ENCODE measurements at places on chromosomes 4 and X. TPM values are rescaled to one million over a fixed set of nuclear protein-coding genes. Genes with fewer than 3 reads are reported as not detected.

ATP1B4 gene
- not detected for total RNA-seq

GRCh38 chr4:10157478-10158332 lies 41.1 kb upstream of the WDR1 start:
- no peak for DNase-seq

- no peak for DNase-seq
Observed at GRCh38 chr4:7918981-7919380, 20.7 kb downstream of the AFAP1 start.

DNA sequence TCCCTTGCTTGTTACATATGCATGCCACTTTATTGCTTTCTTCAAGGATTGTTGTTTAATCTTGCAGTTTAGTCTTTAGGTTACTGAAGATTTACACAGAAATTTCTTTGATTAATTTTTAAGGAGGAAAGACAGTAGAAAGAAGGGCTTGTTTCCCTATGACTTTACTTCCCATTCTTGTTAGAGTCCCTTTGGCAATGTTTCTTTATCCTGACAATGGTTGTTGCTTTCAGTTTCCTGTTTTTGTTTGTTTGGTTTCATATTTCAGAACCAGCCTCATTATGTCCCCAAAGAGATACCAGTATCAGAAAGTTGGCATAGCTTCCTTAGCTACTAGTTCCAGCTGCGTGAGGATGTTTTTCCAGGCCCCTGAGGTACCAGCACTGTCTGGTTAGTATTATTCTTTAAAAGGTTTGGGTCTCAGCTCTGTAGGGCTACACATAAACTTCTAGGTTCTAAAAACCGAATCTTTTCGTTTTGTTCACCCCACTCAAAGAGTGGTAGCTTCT lies 61.3 kb upstream of the UNC5C start:
- DNase-seq = no peak

F9 gene
- not detected for total RNA-seq

TENM3 gene
- total RNA-seq = 1.4 TPM

DNA sequence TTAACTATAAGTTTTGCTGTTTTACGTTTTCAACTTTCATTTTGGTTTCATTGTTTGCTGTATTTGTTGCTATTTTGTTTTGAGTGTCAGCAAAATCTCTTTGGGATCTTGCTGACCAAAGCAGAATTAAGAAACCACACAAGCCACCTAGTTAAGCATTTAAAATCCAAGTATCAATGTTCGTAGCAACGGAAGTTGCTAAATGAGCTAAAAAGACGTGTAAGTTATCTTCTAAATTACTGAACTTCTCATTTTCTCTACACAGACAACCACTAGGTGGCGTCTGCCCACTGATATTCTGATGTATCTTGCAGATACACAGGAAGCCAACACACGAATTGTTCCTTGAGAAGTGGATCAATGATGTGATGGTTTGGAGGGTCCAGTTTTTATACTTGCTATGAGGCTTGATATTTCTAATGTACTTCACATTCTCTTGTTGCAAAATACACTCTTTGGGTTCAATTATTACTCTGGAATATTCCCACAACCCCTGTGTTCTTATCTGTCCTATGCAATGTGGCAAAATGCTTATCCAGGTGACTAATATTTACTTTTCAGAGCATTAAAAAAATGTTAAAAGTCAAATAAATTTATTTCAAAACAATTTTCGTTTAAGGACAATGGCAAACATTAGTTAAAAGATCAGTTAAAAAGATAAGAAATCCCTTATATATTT lies 250.5 kb downstream of the TECRL start:
- peak; percentile 24 for DNase-seq

TSC22D3 gene
- 313 TPM for total RNA-seq

DNA sequence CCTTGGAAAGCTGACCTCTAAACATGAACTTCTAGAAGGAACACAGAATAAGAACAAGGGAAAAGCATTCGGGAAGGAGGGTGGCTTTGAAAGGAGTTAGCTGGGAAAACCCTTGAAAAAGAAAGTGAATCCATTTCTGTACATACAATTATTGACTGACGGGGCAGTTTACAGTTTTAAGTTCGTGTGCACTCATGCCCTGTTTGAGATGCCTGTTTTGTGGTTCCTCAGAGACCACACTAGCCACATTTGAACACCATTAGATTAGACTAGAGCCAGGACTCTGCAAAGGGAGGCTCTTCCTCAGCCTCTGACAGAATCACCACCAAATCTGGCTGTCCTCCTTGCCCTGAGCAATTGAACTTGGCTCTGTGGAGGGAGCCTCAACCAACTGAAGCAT lies 158.3 kb downstream of the PALLD start:
- no peak for DNase-seq

GRCh38 chrX:101219116-101219863 lies at the start of gene DRP2:
Gene DRP2, plus strand, starts transcription at chrX:101219786. Its CDS starts 11,862 bp downstream, at chrX:101231648.
- no peak for DNase-seq

DNA sequence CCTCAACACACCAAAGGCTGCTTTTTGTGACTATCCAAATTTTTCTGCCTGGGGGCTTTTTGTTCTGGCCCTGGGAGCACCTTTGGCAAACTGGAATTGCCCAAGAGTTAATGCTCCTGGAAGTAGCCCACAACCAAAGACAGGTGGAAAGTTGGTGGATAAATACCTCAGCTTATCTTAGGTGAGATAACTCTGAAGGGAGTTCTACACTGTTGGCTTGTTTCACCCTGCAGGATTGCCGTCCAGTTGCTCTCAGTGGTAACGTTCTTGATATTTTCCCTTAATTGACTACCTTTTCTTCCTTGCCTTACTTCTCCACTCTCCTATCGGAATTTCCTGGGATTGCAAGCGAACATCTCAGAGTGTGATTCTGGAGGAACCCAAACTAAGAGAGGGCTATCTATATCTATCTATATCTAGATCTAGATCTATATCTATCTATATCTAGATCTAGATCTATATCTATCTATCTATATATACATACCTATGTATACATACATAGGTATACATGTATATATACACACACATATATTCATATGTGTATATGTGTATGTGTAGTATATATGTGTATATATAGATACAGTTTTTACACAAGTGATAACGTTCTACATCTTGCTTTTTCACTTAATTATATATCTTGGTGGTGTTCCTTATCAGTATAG lies 82.6 kb upstream of the DHX15 start:
- DNase-seq = no peak

DHX15 gene
- 138 TPM for total RNA-seq

DNA sequence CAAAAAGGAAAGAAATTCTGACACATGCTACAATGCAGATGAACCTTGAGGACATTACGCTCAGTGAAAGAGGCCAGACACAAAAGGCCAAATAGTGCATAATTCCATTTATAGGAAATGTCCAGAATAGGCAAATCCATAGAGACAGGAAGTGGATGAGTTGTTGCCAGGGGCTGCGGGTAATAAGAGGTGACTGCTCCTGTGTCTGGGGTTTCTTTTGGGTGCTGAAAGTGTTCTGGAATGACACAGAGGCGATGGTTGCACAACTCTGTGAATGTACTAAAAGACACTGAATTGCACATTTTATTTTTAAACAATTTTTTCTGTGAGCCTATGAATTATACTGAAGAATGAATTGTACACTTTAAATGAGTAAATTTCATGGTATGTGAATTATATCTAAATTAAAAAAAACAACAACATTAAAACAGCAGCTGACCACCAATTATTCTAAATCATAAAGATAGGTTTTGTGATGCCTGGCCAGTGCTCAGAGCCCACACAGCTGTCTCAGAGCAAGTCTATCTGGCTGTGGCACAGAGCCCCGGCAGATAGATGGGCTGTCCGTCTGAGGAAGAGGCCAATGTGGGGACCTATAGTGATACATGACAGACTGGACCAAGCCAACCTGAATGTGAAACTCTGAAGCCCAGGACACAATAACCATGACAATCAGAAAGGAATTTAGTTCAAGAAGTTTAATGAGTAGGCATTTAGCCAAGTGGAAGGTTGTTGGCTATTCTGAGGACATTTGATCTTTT lies 23.5 kb upstream of the IRAK1 start:
- DNase-seq = no peak

SSX2 gene
- total RNA-seq = not detected

FGF13 gene
- total RNA-seq = 2.8 TPM

GRCh38 chrX:139203651-139204570 lies 326.6 kb upstream of the F9 start:
- no peak for DNase-seq

DNA sequence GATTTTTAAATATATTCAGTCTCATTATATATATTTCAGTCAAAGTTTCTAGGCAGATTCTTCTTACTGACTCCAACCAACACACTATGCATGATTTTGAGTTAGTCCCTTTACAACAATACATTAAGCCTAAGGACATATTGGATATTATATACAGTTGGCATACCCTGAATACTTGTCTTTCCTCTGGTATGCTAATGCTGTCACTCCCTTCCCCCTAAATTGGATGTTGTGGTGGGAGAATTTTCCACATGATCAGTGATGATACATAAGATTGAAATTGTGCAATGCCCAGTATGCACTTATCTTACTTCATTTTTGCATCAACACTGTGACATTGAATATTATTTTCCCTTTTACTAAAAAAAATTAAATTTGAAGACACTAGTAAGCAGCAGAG lies 935.2 kb downstream of the PCDH7 start:
- DNase-seq = no peak

GRCh38 chr4:19947349-19947748 lies 304.4 kb upstream of the SLIT2 start:
- no peak for DNase-seq

DNA sequence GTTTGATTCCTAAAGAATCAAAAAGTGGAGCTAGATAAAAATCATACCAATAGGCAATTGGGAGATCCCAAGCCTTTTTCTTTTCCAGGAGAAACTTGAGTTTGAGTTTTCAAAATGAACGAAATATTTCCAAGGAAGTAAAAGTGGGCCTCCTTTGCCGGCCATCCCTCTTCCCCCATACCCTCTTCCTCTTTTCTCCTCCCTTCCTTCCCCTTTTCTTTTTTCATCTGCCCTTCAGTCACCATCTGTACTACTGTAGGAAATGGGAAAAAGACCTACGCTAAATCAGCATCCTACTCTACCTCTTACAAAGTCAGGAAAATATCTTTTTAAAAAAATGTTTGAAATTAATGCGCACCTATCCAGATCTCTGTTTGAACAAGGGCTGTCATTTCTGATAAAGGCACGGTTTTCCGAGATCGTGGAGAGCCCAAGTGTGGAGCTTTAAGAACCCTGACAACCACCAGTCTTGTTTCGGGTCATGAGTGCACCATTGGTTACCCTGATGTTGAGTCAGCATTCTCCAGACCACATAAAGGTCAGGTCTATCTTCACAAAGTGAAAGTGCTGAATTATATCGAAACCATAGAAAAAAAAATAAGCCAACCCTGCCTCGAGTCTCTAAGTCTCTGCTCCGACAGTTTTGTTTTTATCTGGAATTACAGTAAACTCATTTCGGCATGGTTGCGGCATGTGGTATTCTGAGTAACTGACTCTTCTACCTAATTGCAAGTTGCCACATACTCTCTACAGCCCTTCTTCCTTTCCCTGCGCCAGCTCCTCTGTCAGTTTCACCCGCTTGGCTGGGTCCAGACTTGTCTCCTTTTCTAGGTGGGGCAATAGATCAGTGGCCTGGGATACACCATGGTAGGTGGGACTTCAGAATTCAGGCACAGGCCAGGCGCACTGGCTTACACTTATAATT lies 140.2 kb upstream of the KLF3 start:
- DNase-seq = no peak

- DNase-seq = no peak
Observed at GRCh38 chrX:85905851-85906250, 141.5 kb downstream of the CHM start.

DNA sequence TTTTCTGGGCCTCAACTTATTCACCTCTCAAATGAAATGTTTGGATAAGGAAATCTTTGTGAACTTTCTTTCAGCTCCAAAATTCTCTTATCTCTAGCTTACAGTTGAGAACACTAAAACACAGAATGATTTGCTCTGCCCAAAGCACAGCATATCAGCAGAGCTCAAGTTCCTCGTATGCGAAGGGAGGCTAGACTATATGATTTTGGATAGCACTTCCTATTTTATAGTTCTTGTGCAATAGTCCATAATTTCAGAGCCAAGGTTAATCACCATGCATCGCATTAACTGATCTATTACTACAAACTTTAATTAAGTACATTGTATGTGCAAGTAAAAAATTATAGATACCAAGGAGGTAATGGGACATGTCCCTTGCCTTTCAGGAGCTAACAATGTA lies 27.0 kb upstream of the KLHL13 start:
- DNase-seq = no peak

DNA sequence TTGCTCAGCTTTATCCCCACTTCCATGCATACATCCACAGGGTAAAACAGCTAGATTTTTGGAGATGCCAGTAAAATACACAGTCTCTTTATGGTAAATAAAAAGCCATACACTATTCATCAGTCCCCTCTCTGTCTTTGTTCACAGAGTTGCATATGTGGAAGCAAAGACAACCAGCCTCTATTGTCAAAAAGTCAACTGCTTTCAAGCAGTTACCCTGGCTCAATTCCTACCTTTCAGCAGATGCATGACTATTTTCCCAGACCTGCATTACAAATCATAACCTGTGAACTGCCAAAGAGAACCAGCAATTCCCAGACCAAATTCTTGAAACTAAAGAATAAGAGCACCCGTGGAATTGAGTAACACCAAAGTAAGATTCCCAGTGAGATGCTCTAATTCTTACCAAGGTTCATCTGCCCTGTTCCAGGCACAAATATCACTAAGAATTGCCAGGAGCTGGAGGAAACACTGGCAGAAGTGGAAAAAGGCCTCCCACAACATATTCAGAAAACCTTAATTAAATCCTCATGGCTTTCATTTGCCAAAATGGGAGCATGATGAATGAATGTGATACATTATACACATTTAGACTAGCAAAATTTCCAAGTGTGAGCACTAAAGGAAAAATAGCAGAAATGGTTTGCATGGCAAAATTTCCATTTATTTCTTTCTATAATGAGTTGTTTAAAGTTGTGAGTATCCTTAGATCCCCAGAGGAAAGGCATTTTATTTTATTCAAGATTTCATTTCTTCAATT lies 391.2 kb upstream of the ADGRL3 start:
- DNase-seq = no peak

Data from Peyer's patch (tissue), 4 donors.